Naive thymus-derived CD4-positive, alpha-beta T cell (primary cell): ENCODE measurements at places on chromosomes 5 and 9.

GRCh38 chr9:80070071-80070742 is 498.4 kb downstream of the TLE4 start:
- H3K4me3 ChIP-seq: no peak overlapping the region
- H3K27ac ChIP-seq: no peak overlapping the region
- no peak for DNase-seq
- no peaks in the 10 kb centered on the region for H3K36me3 ChIP-seq

DNA sequence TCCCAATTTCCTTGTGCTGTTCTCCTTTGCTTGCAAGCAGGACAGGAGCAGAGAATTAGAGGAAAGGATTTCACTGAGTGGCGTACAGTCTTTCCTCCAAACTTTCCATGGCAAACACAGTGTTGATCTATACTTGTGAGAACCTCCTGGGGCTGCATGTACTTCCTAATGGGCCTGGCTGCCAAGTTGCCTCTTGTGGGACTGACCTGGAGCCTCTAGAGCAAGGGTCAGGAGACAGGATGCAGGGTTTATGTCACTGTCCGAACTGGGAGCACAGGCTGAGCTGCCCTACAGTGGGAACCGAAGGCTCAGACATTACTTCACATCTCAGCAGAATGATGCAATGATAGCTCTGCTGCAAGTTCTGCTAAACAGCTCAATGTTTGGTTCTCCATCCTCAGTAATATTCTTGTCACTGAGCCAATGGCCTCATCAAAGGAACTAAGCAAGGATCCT is 102.3 kb downstream of the ENC1 start:
- H3K4me1 ChIP-seq: no peaks in the 10 kb centered on the region
- no peak overlapping the region for H3K27ac ChIP-seq
- no peak for DNase-seq

- no peak overlapping the region for H3K4me3 ChIP-seq
- H3K36me3 ChIP-seq: no peaks in the 10 kb centered on the region
- H3K4me1 ChIP-seq: no peaks in the 10 kb centered on the region
Measured at GRCh38 chr5:105688227-105688792, 1982.4 kb downstream of the EFNA5 start.

DNA sequence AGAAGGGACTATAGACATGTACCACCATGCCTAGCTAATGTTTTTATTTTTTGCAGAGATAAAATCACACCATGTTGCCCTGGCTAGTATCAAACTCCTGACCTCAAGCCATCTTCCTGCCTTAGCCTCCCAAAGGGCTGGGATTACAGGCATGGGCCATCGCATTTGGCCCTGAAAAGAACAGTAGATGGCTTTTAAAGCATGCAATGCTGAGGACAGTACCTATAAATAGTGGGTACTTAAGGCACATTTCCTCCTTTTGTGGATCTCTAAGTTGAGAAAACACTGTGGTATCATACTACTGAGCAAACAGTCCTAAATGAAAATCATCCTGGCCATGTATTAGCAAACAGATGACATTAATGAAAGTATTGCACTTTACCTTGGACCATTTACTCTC is 119.4 kb downstream of the TTC39B start:
- H3K4me3 ChIP-seq: no peak overlapping the region
- no peak for DNase-seq
- H3K27me3 ChIP-seq: no peaks in the 10 kb centered on the region
- peaks cover 5% of the 10 kb centered on the region for H3K4me1 ChIP-seq
- no peak overlapping the region for H3K27ac ChIP-seq

DNA sequence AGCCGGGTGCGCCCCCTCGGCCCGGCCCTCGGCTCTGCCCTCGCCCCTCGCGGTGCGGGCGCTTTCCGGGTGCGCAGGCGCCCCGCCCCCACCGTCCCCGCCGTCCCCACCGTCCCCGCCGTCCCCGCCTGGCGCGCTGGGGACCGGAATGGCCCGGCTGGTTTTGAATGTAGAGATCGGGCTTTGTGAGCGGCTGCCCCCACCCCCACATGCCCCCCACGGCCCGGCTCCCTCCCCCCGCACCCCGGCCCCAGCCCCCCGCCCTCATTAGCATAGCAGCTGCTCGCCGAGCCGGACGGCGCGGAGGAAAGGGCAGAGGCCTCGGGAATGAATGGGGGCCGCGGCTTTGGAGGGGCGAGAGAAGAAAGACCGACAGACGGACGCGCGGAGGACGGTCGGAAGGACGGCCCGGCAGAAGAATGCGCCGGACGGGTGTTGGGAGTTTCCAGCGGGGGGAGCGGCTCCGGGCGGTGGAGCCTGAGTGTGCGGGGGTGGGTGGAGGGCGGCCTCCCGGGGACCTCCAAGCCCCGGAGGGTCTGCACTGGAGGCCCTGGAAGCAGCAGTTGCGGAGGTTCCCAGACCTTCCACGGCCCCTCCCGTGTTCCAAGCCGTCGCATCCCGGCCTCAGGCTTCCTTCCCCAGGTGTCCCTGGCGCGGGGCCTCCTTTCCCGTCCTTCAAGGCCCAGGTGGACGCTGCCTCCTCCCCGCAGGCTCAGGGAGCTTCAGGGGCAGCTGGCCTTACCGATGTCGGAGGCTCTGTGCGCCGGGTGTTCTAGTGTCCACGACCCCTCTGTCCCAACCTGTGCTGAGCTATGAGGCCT is 6.0 kb downstream of the NRARP start:
- no peak for DNase-seq
- H3K36me3 ChIP-seq: no peaks in the 10 kb centered on the region
- H3K4me3 ChIP-seq: no peak overlapping the region
- peaks cover 12% of the 10 kb centered on the region for H3K4me1 ChIP-seq
- no peak overlapping the region for H3K27ac ChIP-seq

GRCh38 chr5:153399595-153399994 is 90.9 kb upstream of the GRIA1 start:
- no peak overlapping the region for H3K27ac ChIP-seq
- H3K4me1 ChIP-seq: no peaks in the 10 kb centered on the region
- DNase-seq: no peak
- H3K36me3 ChIP-seq: no peaks in the 10 kb centered on the region

- no peaks in the 10 kb centered on the region for H3K36me3 ChIP-seq
- H3K27ac ChIP-seq: no peak overlapping the region
- DNase-seq: no peak
- no peaks in the 10 kb centered on the region for H3K27me3 ChIP-seq
- H3K4me1 ChIP-seq: no peaks in the 10 kb centered on the region
Measured at GRCh38 chr5:64939772-64940510, 171.2 kb downstream of the CWC27 start.

DNA sequence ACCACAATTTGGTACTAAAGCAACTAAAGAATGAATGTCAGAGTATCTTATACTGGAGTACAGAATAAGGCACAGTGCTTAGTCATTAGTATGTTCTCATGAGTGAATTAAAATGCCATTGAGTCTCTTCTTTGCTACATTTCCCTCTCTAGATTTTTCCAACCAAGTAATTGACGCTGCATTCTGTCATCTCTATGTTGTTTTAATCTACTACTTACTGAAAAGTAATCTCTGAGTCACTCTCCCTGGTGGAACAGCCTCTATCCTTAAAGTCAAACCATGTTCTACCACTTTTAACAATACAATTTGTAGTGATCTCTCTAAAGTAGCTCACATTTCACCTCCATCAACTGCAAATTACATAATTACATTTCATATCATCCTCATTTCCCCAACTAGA is 495.1 kb downstream of the CDH18 start:
- DNase-seq: no peak
- no peak overlapping the region for H3K27ac ChIP-seq
- H3K36me3 ChIP-seq: no peaks in the 10 kb centered on the region
